CD4-positive, alpha-beta T cell treated with Interleukin-12 subunit alpha and Interleukin-12 subunit beta, for 1 hour (primary cell): ENCODE measurements at places on chromosomes 2 and 18.
A peak's percentile ranks its signal among the peaks of the same experiment; 100 is the strongest.

DNA sequence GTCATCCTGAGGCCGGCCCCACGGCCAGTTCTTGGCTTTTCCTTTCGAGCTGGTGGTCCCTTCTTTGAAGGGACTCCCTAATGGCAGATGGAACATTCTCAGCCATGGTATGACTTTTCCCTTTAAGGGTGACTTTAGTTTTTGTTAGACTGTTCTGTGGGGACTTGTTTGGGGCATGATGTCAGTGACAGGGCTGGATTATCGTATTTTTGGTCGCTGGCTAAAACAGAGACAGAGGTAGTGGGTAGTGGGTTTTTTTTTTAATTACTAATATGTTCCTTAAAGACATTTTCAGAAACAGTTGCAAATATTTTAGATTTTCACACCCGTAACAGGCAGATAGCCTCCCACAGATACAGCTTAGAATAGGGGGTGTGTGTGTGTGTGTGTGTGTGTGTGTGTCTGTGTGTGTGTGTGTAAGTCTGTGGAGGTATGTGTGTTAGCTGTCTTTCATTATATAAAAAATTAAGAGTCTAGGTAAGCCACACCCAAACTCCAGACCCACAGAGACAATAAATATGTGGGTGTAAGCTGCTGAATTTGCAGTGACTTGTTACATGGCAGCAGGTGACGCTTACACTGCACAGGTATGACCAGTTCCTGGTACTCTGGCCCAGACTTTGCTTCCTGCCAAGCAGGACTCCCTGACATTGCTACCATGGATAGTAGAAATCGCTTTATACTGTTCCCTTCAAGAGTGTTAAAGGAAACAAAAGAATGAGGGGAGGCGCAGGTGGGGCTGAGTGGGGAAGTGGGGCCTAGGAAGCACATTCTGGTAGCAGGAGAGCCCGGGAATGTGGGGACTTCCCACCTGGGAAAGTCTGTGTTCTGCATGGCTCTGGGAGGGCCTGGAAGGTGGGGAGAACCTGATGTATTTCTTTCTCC lies 20.9 kb downstream of the NCK2 start:
- DNase-seq: peak; percentile 54

DNA sequence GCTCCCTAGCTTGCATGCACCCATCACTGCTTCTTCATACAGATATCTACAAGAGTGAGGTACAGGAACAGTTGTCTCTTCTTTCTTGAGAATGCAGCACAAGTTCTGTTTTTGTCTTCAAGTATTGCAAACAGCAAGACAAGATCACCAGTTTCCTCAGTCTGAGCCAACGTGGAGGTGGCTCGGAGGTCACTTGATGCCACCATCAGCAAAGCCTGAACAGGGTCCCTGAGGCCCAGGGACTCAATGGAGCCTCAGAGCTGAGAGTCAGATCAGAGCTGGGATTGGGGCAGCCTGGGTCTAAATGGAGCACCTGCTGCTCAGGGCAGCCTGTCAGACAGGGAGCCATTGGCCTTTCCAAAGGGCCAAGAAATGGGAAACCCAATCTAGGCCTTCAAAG lies 290.7 kb upstream of the ID2 start:
- no peak for DNase-seq

- DNase-seq: no peak
Measured at GRCh38 chr2:111226876-111227700, 106.4 kb downstream of the BCL2L11 start.

GRCh38 chr2:168192839-168193616 lies 54.4 kb downstream of the STK39 start:
- peak; percentile 64 for DNase-seq

DNA sequence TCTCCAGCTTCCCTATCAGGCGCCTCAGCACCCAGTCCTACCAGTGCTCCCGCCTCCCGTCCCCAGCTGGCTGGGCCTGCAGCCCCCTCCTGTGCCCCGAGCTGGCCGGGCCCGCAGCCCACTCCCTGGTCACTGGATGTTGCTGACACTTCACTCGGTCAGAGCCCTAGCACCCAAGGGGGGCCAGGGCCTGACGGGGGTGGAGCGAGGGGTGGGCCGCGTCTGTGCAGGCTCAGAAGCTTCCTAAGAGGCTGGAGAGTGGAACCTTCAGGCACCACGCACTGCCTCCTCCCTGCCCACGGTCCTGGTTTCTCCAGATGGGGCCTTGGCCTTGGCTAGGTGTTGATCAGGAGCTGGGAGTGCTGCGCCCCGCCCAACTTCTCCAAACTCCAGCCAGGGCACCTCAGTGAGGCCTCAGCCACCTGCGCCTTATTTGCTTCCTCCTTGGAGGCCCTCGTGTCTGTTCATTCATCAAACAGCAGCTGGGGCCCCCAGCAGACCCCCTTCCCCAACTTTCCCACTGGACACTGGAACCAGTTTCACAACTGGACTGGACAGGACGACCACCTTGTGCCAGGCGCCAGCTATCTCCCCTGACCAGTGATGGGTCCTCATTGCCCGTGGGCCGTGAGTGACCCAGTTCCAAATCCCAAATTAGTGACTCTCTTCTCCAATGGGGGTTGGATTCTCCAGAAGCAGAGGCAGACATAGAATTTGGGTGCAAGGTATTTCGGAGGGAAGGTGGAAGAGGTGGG lies 16.7 kb downstream of the CAPN10 start:
- DNase-seq: no peak

GRCh38 chr2:188477564-188478103 lies 186.0 kb downstream of the GULP1 start:
- DNase-seq: no peak

DNA sequence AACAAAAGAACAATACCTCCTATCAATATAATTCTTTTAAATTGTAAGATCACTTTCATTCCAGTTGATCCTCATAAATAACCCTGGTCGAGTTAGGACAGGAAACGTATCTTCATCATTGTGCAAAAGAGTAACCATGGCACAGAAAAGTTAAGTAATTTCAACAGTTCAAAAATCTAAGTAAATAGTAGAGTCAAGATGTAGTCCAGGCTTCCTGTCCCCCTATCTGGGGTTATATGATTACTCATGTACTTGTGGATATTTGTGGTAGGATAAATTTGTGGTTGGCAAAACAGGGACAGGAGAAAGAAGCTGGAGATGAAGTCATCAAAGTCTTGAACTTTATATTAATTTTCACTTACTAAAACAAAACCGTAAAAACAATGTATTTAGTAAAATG lies 772.6 kb downstream of the TSN start:
- DNase-seq: no peak

DNA sequence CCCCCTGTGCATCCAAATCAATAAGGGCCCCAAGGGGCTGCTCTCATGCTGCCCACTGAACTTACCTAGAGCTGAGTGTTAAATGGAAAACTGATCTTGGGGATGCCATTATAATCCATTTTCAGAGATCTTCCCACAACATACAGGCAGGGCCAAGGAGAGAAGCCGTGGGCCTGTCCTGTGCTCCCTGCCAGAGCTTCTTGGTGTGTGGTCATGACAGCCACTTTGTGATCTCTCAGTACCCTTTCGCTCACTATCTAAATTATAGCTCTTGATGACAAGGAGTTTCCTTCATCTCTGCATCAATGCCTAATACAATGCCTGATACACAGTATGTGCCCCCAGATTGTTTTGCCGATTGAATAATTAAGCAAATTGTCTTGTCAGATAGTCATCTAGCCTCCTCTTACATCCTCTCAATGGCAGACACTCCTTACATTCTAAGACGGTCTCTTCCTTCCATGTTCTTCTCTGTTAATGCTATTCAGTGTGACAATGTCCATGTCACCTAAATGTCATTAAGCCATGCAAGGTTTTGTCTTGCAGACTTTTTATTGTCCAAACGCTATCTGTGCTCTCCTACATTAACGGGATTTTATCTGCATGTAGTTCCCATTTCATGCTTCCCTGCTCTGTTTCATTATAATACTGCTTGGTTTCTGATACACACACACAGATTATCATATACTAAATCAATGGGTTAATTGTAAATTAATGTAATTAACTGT lies 5.9 kb downstream of the CSRNP3 start:
- no peak for DNase-seq

GRCh38 chr18:3118195-3119010 lies 101.4 kb downstream of the MYOM1 start:
- DNase-seq: no peak

DNA sequence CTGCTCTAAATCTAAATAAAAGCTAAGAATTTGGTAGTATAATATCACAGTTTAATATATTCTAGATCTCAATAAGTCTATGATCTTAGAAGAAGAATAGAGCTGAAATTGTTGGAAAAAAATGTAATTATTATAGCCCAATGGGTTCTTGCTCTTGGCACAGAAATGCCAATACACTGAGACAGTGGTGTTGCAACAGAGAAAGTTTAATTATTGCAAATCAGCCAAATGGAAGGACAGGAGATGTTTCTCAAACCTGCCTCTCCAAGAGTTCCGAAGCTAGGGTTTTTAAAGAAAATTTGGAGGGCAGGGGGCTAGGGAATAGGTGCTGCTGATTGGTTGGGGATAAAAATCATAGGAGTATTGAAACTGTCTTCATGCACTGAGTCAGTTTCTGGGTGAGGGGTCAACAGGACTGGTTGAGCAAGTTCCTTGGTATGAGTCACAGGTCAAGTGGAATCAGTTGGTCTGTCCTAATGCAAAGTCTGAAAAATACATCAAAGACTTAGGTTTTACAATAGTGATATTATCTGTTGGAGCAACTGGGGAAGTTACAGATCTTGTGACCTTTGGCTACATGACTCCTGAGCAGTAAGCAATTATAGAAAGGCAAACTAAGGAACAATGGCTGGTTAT lies 228.6 kb downstream of the CD226 start:
- DNase-seq: no peak

GRCh38 chr2:17689010-17689409 lies 64.6 kb downstream of the SMC6 start:
- DNase-seq: no peak

DNA sequence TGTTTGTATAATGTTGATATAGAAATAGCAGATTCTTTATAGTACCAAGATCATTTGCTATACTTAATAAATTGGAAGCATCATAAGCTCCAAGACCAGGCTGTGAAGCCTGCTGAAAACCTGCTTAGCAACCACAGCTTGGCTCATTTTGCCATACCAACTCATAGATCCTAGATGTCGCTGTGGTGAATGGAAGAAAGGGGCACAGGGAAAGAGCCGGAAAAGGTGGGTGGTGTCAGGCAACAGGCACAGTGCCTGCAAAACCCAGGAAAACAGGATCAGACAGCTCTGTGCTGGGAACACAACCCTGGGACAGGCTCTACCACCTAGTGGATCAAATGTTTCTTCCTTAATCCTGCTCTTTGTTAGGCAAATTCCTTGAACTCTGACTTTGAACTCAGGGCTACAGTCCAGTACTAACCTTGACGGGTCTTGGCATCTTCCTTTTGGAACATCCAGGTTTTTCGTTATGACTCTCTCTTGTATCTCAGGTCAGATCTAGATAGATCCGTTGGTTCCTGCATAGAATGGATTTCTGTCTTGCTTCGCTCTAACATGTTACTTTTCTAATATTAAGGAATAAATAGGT lies 31.6 kb downstream of the TWSG1 start:
- no peak for DNase-seq

DNA sequence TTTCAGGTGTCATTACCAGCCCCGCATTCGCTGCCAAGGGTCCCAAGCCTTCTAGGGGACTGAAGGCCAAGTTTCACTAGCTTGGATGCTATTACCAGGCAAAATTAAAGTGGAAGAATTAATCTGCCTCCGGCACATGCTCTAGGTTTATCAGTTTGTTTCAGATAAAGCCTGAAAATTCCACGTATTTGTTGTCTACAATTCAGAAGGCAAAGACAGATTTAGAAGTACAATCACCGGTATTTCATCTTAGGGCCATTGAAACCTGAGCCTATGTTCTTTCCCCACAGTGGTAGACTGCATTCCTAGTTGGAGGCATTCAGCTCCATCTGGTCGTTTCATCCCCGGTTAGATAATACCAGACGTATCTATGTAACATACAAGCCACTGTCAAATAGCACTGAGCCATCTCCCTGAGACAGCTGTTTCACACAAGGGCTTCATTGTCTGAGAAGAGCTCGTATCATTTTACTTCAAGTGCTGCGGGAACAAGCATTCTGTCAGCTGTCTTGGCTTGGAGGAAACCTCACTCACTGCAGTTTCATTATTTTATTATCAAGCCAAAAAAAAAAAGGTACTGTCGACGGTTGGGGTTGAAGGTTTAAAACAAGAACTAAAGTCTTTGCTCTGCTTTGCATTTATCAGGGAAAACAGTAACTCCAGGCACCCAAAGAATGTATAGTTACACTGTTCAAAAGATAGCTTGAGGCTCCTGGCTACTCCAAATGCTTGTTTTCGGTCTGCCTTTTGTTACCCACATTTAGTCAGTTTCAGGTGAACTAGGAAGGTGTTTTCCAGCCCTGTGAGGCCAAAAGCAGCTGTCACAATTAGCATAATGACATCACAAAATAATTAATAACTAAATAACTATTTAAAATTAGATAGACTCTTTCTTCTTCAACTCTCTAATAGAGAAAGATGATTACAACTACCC lies 76.7 kb downstream of the TGIF1 start:
- no peak for DNase-seq

GRCh38 chr2:94874277-94874997 lies 3.2 kb downstream of the TEKT4 start:
- DNase-seq: peak; percentile 52

- no peak for DNase-seq
Measured at GRCh38 chr18:58862356-58862755, 2.3 kb upstream of the ZNF532 start.

DNA sequence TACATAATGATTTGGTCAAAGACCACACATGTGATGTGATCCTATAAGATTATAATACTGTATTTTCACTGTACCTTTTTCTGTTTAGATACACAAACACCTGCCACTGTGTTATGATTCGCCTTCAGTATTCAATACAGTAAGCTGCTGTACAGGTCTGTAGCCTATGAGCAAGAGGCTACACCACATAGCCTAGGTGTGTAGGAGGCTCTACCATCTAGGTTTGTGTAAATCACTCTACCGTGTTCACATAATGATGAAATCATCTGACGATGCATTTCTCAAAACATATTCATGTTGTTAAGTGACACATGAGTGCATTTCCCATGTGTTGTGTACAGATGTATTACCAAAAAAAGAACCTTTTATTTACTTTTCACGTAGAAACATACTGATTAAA lies 74.5 kb downstream of the USP40 start:
- no peak for DNase-seq

DNA sequence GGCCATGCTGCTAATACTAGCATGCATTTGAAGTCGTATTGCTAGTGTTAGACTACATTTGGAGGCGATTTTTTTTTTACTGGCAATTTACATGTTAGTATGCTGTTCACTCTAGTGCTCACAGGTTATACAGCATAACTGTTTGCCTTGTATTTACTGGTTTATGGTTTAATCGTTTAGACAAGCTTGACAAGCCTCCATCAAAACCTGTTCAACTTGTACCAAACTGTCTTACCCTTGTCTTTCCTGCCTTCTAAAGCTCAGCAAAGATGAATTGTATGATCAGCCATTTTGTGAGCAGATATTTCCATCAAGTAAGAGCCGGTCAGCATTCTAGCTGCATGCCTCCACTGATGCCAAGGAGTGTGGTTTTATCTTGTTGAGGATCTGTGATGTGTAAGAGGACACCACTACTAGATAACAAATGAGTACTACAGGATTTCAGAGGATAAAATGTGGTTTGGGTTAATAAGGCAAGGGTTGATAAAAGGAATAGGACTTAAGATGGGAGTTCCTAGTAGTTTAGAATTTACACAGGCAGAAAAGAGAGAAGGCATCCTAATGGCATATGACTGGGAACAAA lies 68.4 kb upstream of the ITM2C start:
- no peak for DNase-seq
